ENCODE measurements at places on chromosomes 13 and 19.

- no peak for DNase-seq
Measured at GRCh38 chr13:85408415-85408814, 390.8 kb downstream of the SLITRK6 start.

GRCh38 chr13:41601718-41602445 lies 144.5 kb downstream of the RGCC start:
- DNase-seq, result no peak

- DNase-seq, result peak; percentile 82
Measured at GRCh38 chr19:53868892-53869804, 1.5 kb downstream of the MYADM start.

DNA sequence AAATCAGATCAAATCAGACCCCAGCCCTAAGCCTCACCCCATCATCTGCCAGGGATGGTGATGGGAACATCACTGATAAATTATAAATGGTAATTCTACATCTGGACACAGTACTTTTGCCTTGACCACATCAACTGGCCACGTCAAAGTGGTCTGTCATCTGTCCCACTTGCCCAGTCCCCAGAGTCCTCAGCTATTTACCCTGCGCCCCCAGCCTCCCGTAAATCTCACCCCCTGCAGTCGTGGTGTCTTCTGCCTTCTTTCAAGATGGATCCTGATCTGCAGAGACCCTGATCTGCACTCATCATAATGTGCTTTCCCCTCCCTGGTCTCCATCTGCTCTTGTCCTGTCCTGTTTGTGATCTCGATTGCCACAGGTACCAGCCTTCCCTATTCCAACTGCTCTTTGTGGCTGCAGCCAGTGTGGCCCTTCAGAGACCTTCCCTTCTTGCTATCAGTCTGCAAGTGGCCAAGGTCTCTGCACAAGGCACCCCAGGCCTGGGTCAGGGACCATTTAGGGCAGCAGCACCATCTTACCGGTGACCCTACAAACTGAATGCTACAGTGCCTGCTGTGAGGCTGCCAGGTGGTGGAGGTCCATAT lies 26.7 kb upstream of the POP4 start:
- no peak for DNase-seq
